ENCODE measurements at places on chromosomes 13 and 19. TPM values are rescaled to one million over a fixed set of nuclear protein-coding genes. Genes with fewer than 3 reads are reported as not detected.

The VSIG10L gene
- total RNA-seq: 0.18 TPM

The ETV2 gene
- total RNA-seq: 0.67 TPM

- H3K4me1 ChIP-seq: no peaks in the 10 kb centered on the region
- no peak for DNase-seq
- H3K4me3 ChIP-seq: no peak overlapping the region
- no peaks in the 10 kb centered on the region for H3K36me3 ChIP-seq
- H3K27ac ChIP-seq: no peak overlapping the region
These were observed 109.2 kb downstream of the PCDH17 start for GRCh38 chr13:57740719-57741118.

DNA sequence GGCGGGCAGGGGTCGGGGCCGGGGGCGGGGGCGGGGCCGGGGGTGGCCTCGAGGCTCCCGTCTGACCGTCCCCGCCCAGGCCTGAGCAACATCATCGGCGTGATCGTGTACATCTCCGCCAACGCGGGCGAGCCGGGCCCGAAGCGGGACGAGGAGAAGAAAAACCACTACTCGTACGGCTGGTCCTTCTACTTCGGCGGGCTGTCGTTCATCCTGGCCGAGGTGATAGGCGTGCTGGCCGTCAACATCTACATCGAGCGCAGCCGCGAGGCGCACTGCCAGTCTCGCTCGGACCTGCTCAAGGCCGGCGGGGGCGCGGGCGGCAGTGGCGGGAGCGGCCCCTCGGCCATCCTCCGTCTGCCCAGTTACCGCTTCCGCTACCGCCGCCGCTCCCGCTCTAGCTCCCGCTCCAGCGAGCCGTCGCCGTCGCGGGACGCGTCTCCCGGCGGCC lies 9.4 kb upstream of the CACNG6 start:
- H3K27ac ChIP-seq: no peak overlapping the region
- no peak for DNase-seq
- no peaks in the 10 kb centered on the region for H3K4me1 ChIP-seq
- H3K36me3 ChIP-seq: no peaks in the 10 kb centered on the region
- H3K4me3 ChIP-seq: no peak overlapping the region

- peaks cover 17% of the 10 kb centered on the region for H3K4me1 ChIP-seq
- DNase-seq: peak; percentile 10
- H3K27ac ChIP-seq: no peak within 1 kb of the TSS
These were observed at the start of gene TNFSF11 for GRCh38 chr13:42574011-42574410. TNFSF11 (plus strand) TSS chr13:42574152; CDS start chr13:42574304, 152 bp downstream.

GRCh38 chr19:43644181-43644580 lies 4.5 kb upstream of the CADM4 start:
- H3K4me3 ChIP-seq: no peak overlapping the region
- DNase-seq: no peak
- peaks cover 4% of the 10 kb centered on the region for H3K36me3 ChIP-seq
- peaks cover 10% of the 10 kb centered on the region for H3K4me1 ChIP-seq
- H3K27ac ChIP-seq: no peak overlapping the region
- H3K27me3 ChIP-seq: peaks cover 19% of the 10 kb centered on the region

GRCh38 chr13:21402586-21403307 lies 56.4 kb downstream of the ZDHHC20 start:
- no peak overlapping the region for H3K4me3 ChIP-seq
- no peak for DNase-seq
- peaks cover 3% of the 10 kb centered on the region for H3K36me3 ChIP-seq
- H3K27ac ChIP-seq: no peak overlapping the region
- no peaks in the 10 kb centered on the region for H3K27me3 ChIP-seq

- peaks cover 79% of the 10 kb centered on the region for H3K36me3 ChIP-seq
- H3K4me3 ChIP-seq: no peak overlapping the region
- DNase-seq: no peak
- no peaks in the 10 kb centered on the region for H3K27me3 ChIP-seq
These were observed 12.6 kb upstream of the ZNF414 start for GRCh38 chr19:8526345-8527091.

GRCh38 chr13:96809366-96810096 lies 184.7 kb downstream of the OXGR1 start:
- no peak overlapping the region for H3K27ac ChIP-seq
- H3K4me3 ChIP-seq: no peak overlapping the region
- DNase-seq: no peak
- H3K4me1 ChIP-seq: no peaks in the 10 kb centered on the region
- H3K36me3 ChIP-seq: no peaks in the 10 kb centered on the region

GRCh38 chr13:66343224-66343828 lies 886.8 kb downstream of the PCDH9 start:
- no peak for DNase-seq
- no peaks in the 10 kb centered on the region for H3K4me1 ChIP-seq
- H3K36me3 ChIP-seq: no peaks in the 10 kb centered on the region
- no peak overlapping the region for H3K4me3 ChIP-seq
- H3K27ac ChIP-seq: no peak overlapping the region

DNA sequence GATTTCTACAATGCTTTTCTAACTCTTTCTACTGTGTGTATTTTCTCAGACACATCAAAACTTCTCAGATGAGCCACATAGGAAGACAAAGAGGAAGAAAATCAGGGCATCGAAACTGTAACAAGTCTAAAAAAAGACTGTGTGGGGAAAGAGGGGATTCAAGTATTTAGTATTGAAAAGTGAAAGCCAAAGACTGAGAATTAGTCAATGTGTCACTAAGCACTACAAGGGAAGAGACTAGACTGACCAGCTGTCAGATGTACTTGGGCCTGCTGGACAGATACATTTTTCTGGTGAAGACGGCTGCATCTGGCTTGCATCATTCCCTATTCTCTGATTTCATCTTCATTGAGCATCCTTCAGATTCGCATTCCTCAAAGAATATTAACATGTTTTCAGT lies 25.4 kb downstream of the COMMD6 start:
- H3K27ac ChIP-seq: no peak overlapping the region
- no peak overlapping the region for H3K4me3 ChIP-seq
- no peaks in the 10 kb centered on the region for H3K36me3 ChIP-seq
- no peaks in the 10 kb centered on the region for H3K4me1 ChIP-seq

DNA sequence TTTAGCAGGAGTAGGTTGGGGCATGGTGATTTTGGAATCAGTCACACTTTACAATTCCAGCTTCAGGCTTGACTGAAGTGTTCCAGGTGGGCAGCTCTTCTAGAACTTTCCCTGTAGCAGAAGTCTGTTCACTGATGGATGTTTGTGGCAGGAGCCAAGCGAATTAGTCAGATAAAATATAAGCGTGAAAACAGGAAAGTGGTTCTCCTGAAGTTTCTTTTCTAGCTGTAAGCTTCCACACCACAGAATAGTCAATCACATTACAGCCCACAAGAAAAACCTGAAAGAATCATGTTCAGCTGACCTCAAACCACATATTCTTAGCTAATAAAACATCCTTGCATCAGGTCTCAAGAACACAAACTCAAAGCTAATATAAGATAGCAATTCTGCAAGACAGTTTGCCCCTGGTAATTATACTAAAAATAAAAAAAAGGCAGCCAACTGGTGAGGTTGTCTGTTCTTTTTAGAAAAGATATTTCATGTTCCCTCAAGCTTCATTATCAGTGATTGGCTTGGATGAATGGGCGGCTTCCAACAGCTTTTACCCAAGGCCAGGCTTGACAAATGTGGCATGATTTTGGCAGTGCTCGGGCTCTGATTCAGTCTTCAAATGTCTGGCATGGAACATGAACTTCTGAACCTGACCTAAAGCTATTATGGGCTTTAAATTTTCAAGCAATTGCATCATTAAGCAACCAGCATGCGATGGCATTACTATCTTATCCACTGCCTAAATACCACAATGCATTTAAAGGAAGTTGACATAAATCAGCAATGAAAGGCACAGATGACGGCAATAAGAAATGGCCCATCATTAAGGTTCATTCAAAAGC lies 136.8 kb downstream of the DCLK1 start:
- peaks cover 2% of the 10 kb centered on the region for H3K27me3 ChIP-seq
- no peaks in the 10 kb centered on the region for H3K4me1 ChIP-seq
- DNase-seq: no peak
- H3K36me3 ChIP-seq: no peaks in the 10 kb centered on the region

DNA sequence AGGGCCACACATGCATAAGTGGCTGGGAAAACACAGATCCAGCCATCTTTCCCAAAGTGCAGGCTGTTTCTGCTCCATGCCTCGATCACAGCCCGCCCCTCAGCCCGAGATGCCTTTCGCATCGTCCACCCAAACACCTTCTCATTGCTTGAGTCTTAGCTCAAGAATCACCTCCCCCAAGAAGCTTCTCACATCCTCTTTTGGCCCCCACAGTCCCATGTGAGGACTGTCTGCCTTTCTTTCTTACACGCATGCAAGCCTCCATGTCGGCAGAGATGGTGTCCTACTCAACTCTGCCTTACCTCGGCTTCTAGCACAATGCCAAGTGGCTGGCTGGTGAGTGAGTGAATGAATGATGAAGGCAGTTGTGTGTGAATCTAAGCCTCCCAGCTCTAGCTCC lies 18.1 kb upstream of the GSX1 start:
- no peaks in the 10 kb centered on the region for H3K36me3 ChIP-seq
- no peak overlapping the region for H3K4me3 ChIP-seq
- peaks cover 5% of the 10 kb centered on the region for H3K27me3 ChIP-seq
- H3K27ac ChIP-seq: no peak overlapping the region
- DNase-seq: no peak

- DNase-seq: no peak
- H3K4me3 ChIP-seq: peak overlapping the region; percentile 21
- no peak overlapping the region for H3K27ac ChIP-seq
- no peaks in the 10 kb centered on the region for H3K36me3 ChIP-seq
These were observed 48.0 kb upstream of the ADGRE5 start for GRCh38 chr19:14333101-14333871.

DNA sequence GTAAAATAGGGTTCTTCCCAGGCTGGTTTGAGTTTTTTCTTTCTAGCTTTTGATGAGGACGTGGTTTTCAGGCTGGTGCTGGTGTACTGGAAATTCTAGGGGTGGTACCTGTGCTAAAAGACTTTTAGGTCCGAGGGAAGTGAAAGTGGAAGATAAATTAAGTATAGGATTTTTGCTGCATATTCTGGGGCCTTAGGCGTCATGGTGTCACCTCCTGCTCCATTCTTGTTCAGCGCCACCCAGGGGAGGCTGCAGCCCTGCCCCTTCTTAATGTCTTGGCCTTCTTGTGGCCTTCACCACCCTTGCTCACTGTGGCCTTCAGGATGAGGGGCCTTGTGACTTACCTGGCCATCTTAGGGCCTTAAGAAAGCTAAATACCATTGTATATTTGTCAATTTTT lies 12.4 kb downstream of the ZNF552 start:
- no peak overlapping the region for H3K4me3 ChIP-seq
- peaks cover 10% of the 10 kb centered on the region for H3K4me1 ChIP-seq
- H3K27ac ChIP-seq: no peak overlapping the region
- no peaks in the 10 kb centered on the region for H3K27me3 ChIP-seq
- DNase-seq: no peak

GRCh38 chr13:112132142-112132541 lies 65.2 kb downstream of the SOX1 start:
- no peak overlapping the region for H3K4me3 ChIP-seq
- H3K4me1 ChIP-seq: no peaks in the 10 kb centered on the region
- no peaks in the 10 kb centered on the region for H3K36me3 ChIP-seq
- H3K27me3 ChIP-seq: no peaks in the 10 kb centered on the region
- no peak overlapping the region for H3K27ac ChIP-seq
- no peak for DNase-seq

GRCh38 chr13:22648320-22648801 lies 532.4 kb upstream of the SGCG start:
- DNase-seq: no peak
- no peaks in the 10 kb centered on the region for H3K4me1 ChIP-seq
- H3K27ac ChIP-seq: no peak overlapping the region
- no peaks in the 10 kb centered on the region for H3K27me3 ChIP-seq

DNA sequence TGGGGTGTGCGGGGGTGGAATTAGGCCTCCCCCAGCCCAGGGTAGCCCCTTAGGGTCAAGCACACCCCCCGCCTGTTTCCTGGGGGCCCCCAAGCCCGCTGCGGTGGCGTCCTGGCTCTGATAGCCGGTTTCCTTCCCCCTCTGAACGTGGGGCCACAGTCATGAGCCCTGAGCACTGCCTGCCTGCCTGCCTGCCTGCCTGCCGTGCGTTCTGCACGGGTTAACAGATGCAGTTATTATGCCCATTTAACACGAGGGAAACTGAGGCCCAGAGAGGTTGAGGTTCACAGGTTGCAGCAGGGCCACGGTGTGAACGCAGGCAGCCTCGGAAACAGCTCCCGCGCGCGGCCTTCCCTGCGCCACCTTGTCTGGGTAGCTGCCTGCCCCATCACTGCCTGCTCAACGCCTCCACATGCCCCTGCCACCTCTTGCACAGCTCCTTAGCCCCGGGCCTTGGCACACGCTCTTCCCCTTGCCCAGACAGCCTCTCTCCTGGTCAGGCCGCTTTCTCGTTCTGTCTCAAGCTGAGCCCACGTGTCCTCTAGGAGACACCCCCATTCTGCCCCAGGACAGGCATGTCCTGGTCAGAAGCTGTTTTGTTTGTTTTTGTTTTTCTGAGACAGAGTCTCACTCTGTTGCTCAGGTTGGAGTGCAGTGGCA lies 1.2 kb upstream of the GAMT start:
- no peaks in the 10 kb centered on the region for H3K36me3 ChIP-seq
- no peak overlapping the region for H3K27ac ChIP-seq
- H3K27me3 ChIP-seq: peaks cover 19% of the 10 kb centered on the region
- H3K4me3 ChIP-seq: peak overlapping the region; percentile 35
- peaks cover 34% of the 10 kb centered on the region for H3K4me1 ChIP-seq

DNA sequence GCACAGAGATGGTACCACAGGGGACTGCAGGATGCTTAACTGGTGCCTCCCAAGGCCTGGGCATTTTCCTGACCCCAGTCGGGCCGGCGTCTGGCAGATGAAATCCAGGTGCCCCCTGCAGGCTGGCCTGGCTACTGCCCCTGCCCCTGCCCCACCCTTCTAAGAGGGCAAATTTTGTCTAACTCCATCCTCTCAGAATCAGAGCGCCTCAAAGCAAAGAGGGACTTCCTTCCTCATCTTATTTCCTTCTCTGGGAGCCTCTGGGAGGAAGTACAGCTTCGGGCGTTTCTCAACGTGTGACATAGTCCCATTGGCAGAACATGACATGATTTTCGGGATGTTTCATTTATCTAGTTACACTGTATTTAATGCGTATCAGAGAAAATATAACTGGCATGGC lies 2.7 kb downstream of the PRKACA start:
- H3K36me3 ChIP-seq: no peaks in the 10 kb centered on the region
- no peak overlapping the region for H3K27ac ChIP-seq
- H3K4me1 ChIP-seq: peaks cover 63% of the 10 kb centered on the region
- DNase-seq: peak; percentile 29

DNA sequence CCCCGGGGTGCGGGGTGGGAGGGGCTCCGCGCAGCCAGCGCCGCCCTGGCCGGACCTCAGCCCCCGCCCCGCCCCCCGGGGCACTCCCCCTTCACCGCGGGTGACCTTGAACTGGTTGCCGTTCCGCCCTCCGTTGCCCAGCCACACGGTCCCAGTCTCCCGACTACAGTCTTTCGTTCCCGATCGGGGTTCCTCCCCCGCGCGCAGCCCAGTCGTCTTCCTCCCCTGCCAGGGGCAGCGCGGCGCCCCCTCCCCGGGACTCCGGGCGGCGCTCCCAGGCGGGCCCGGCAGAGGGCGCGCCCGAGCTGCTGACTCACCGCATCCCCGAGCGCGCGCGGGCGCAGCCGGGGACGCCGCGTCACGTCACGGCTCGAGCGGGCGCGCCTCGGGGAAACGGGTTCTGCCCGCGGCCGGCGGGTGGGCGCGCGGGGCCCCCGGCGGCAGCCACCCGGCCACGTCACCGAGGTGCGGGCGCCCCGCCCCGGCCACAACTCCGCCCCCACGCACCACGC lies 459 bp downstream of the MIDN start:
- peak overlapping the region; percentile 51 for H3K4me3 ChIP-seq
- H3K27ac ChIP-seq: peak overlapping the region; percentile 88
- no peaks in the 10 kb centered on the region for H3K27me3 ChIP-seq

GRCh38 chr13:81771951-81772350 lies 1431.0 kb upstream of the SPRY2 start:
- no peak overlapping the region for H3K4me3 ChIP-seq
- H3K36me3 ChIP-seq: no peaks in the 10 kb centered on the region
- DNase-seq: no peak
- no peaks in the 10 kb centered on the region for H3K4me1 ChIP-seq

Measured in T-cell (primary cell).